ENCODE measurements at places on chromosomes 1 and 21. TPM values are rescaled to one million over a fixed set of nuclear protein-coding genes. Genes with fewer than 3 reads are reported as not detected.

The CELA2A gene
- total RNA-seq: not detected

The FCRL2 gene
- not detected for total RNA-seq

The SSR2 gene
- 305 TPM for total RNA-seq

The ASPM gene
- 21.4 TPM for total RNA-seq

The GJB4 gene
- not detected for total RNA-seq

The LCE1E gene
- total RNA-seq: not detected

The KDF1 gene
- 0.96 TPM for total RNA-seq

The TMEM240 gene
- total RNA-seq: not detected

The TMEM269 gene
- total RNA-seq: not detected

The PLA2G2A gene
- total RNA-seq: not detected

The TLCD4 gene
- total RNA-seq: 11.6 TPM

The NTMT2 gene
- not detected for total RNA-seq

The OR2G6 gene
- not detected for total RNA-seq

The DMBX1 gene
- not detected for total RNA-seq

The KRTAP19-8 gene
- total RNA-seq: not detected

The OR2T33 gene
- total RNA-seq: not detected

The TMEM200B gene
- total RNA-seq: 23.9 TPM
